ENCODE measurements at places on chromosomes 16 and 17.
A peak's percentile ranks its signal among the peaks of the same experiment; 100 is the strongest.

DNA sequence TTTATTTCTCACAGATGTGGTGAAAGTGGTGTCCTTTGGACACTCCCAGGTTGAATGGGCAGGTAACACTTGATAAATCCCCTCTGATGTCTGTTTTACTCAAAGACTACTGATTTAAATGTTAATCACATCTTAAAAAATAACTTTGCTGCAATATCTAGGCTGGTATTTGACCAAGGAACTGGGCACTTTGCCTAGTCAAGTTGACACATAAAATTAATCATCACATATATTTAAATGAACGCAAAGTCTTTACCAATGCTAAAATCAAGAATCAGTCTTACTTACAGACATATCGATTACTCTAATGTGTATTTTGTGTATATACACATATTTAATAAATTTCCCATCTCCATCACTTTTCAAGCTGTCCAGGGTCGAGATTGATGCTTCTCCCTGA is 7.0 kb downstream of the MT2A start:
- DNase-seq: no peak

GRCh38 chr17:56495556-56495955 is 97.9 kb upstream of the NOG start:
- DNase-seq: no peak

GRCh38 chr17:41917192-41917591 is 1.6 kb downstream of the ACLY start:
- DNase-seq: peak; percentile 80

DNA sequence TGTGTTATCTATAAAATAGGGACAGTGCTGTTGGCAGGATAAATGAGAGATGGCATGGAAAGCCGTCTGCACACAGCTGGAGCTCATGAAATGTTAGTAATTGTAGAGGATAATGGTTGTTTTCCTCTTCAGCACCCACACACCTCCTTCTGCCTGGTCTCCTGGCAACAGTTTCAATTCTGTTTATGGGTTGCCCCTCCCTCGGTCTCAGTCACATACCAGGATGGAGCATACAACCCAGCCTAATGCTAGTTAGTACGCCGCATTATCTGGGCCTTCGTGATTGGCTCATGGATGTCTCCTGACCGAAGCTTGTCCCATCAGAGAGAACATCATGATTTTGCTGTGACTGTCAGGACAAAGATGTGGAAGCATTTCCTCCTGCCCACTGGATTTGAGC is 126.2 kb upstream of the WSCD1 start:
- no peak for DNase-seq

DNA sequence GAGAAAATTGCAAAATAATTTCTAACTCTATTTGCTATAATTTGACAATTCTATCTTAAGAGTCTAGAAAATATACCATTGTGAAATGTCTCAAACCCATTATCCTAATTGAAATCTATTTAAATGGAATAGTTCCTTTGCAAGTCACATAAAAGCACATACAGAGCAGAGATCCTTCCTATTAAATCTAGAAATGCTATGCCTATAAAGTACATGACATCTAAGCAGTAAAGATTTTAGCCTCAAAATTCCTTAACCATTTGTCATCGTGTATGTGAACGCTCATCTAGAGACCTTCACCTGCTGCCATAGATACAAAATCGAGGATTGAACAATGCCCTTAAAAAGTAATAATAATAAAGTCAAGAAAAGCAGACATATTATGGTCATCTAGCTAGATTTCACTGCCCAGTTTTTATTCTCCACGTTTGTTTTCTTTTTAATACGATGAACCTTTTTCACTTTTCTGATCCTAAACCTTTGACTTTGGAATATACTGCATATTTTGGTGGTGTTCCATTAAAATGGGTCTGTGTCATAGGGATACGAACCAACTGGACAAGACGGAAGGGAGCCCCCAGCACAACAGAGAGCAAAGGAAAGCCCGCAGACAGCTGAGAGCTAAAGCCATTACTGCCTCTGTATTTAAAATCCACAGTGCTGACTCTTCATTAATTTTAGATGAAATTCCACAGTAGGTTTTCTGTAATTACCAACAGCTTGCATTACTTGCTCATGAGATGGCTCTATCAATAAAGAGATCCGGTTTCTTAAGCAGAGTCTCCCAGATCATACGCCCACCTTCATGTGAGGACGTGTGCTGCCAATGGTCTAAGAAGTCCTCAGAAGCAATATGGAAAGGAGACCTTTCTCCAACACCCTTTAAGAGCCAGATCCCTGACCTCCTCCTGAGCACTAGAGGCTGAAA is 17.6 kb downstream of the TEX2 start:
- no peak for DNase-seq

Data from GM04504 (cell line).